Parietal lobe (tissue), 2 donors: ENCODE measurements at places on chromosomes 1 and 21. TPM values are rescaled to one million over a fixed set of nuclear protein-coding genes. Genes with fewer than 3 reads are reported as not detected.

RHOU gene
- total RNA-seq, result 28.2 TPM

BRINP3 gene
- 33.2 TPM for total RNA-seq

RXRG gene
- 5.3 TPM for total RNA-seq

P3H1 gene
- 21.9 TPM for total RNA-seq

CSF1 gene
- 3.8 TPM for total RNA-seq

CHRM3 gene
- 71.1 TPM for total RNA-seq

WDR64 gene
- total RNA-seq, result not detected

RUNX3 gene
- total RNA-seq, result not detected

UBASH3A gene
- total RNA-seq, result not detected

CD2 gene
- not detected for total RNA-seq

LAX1 gene
- not detected for total RNA-seq

TDRD5 gene
- 1.9 TPM for total RNA-seq

ADCY10 gene
- 0.63 TPM for total RNA-seq

CAPN8 gene
- not detected for total RNA-seq

DEDD gene
- 20.0 TPM for total RNA-seq

RRP1 gene
- 19.4 TPM for total RNA-seq

TPM3 gene
- 177 TPM for total RNA-seq

DDAH1 gene
- total RNA-seq, result 45.4 TPM

NHLH2 gene
- total RNA-seq, result 1.9 TPM

CBS gene
- 122 TPM for total RNA-seq

HSPB7 gene
- not detected for total RNA-seq

LCE1A gene
- total RNA-seq, result not detected

CRP gene
- total RNA-seq, result not detected

HES3 gene
- not detected for total RNA-seq

CYP4A11 gene
- total RNA-seq, result 0.31 TPM

CHIT1 gene
- not detected for total RNA-seq

SPRR1B gene
- not detected for total RNA-seq

C1orf141 gene
- total RNA-seq, result not detected

CD84 gene
- 1.6 TPM for total RNA-seq

DCAF6 gene
- total RNA-seq, result 95.8 TPM

ADAMTS1 gene
- total RNA-seq, result 3.4 TPM

UTS2 gene
- not detected for total RNA-seq

PRELP gene
- under 0.01 TPM for total RNA-seq

LEMD1 gene
- total RNA-seq, result 11.0 TPM

SH3D21 gene
- 4.7 TPM for total RNA-seq

DIPK1A gene
- total RNA-seq, result 17.2 TPM

KLHL20 gene
- total RNA-seq, result 37.9 TPM

PDZK1IP1 gene
- not detected for total RNA-seq

ERG gene
- 2.5 TPM for total RNA-seq

FAM72B gene
- 1.6 TPM for total RNA-seq

SPOCD1 gene
- 0.31 TPM for total RNA-seq

TMIGD3 gene
- 1.3 TPM for total RNA-seq

AGMAT gene
- total RNA-seq, result 0.31 TPM

CA6 gene
- total RNA-seq, result not detected

NPL gene
- 11.9 TPM for total RNA-seq

SLAMF9 gene
- not detected for total RNA-seq

SHC1 gene
- 8.8 TPM for total RNA-seq

LCE3D gene
- total RNA-seq, result not detected

MAP1LC3C gene
- not detected for total RNA-seq

S100A3 gene
- total RNA-seq, result not detected

MROH9 gene
- total RNA-seq, result not detected

CCDC27 gene
- not detected for total RNA-seq

LCE2B gene
- total RNA-seq, result not detected

FAM110D gene
- total RNA-seq, result 0.31 TPM

RRAGC gene
- total RNA-seq, result 19.7 TPM

ECM1 gene
- 2.8 TPM for total RNA-seq

HES2 gene
- not detected for total RNA-seq

PNRC2 gene
- 59.8 TPM for total RNA-seq

ASTN1 gene
- total RNA-seq, result 130 TPM
